Fibroblast of villous mesenchyme (primary cell): ENCODE measurements at places on chromosomes 6 and 20. TPM values are rescaled to one million over a fixed set of nuclear protein-coding genes. Genes with fewer than 3 reads are reported as not detected.

The PARD6B gene
- 1.6 and 6.5 TPM in 2 replicates for total RNA-seq

The LY6G5C gene
- total RNA-seq = 0.43 and 0.64 TPM in 2 replicates

The TMEM217 gene
- 2.9 and 3.5 TPM in 2 replicates for total RNA-seq

The MYLK4 gene
- total RNA-seq = 0.43 and 0.64 TPM in 2 replicates

The RHAG gene
- not detected in 2 replicates for total RNA-seq

The MICB gene
- total RNA-seq = 15.5 and 30.7 TPM in 2 replicates

The SLCO4A1 gene
- total RNA-seq = 0.97 and 3.0 TPM in 2 replicates

The PRL gene
- not detected in 2 replicates for total RNA-seq

The RBPJL gene
- total RNA-seq = not detected in 2 replicates

The SRMS gene
- not detected in 2 replicates for total RNA-seq

The C6orf132 gene
- 2.6 and 4.3 TPM in 2 replicates for total RNA-seq

The MGME1 gene
- 9.5 and 10.6 TPM in 2 replicates for total RNA-seq

The OPRL1 gene
- total RNA-seq = 1.6 and 1.7 TPM in 2 replicates

The GABRR2 gene
- total RNA-seq = under 0.01 and 0.32 TPM in 2 replicates

The KCNS1 gene
- 0.86 and 1.3 TPM in 2 replicates for total RNA-seq

The FOXA2 gene
- under 0.01 TPM in 1 of 2 replicates, not detected in the other for total RNA-seq

The LY6G6C gene
- not detected in 2 replicates for total RNA-seq

The TFAP2C gene
- total RNA-seq = 13.5 and 18.1 TPM in 2 replicates

The TRIM10 gene
- not detected in 2 replicates for total RNA-seq

The OVOL2 gene
- total RNA-seq = not detected in 2 replicates

The GTSF1L gene
- total RNA-seq = not detected in 2 replicates

The HLA-DMA gene
- 1.9 and 3.5 TPM in 2 replicates for total RNA-seq

The MRPL18 gene
- total RNA-seq = 97.3 and 107 TPM in 2 replicates

The SCAND1 gene
- 41.0 and 92.1 TPM in 2 replicates for total RNA-seq

The MC3R gene
- total RNA-seq = not detected in 2 replicates

The ANKRD6 gene
- total RNA-seq = 1.3 TPM in 2 replicates

The NKX2-2 gene
- total RNA-seq = not detected in 2 replicates

The FGD2 gene
- total RNA-seq = not detected in 2 replicates

The DEFB118 gene
- total RNA-seq = not detected in 2 replicates

The CRISP2 gene
- total RNA-seq = not detected in 2 replicates

The ABHD16B gene
- total RNA-seq = not detected in 2 replicates

The DHX35 gene
- 9.7 and 12.5 TPM in 2 replicates for total RNA-seq

The OR12D3 gene
- total RNA-seq = not detected in 2 replicates

The DNAH8 gene
- total RNA-seq = under 0.01 and 0.32 TPM in 2 replicates

The ADGRG6 gene
- 33.2 and 153 TPM in 2 replicates for total RNA-seq

The DEFB132 gene
- total RNA-seq = not detected in 2 replicates

The DEFB124 gene
- total RNA-seq = not detected in 2 replicates

The FAM217A gene
- not detected in 2 replicates for total RNA-seq

The PRR18 gene
- under 0.01 TPM in 1 of 2 replicates, not detected in the other for total RNA-seq

The KCNQ5 gene
- total RNA-seq = 0.86 and 0.97 TPM in 2 replicates

The TTPAL gene
- 16.1 and 22.9 TPM in 2 replicates for total RNA-seq

The NFS1 gene
- total RNA-seq = 37.0 and 40.6 TPM in 2 replicates

The NKX2-4 gene
- not detected in 2 replicates for total RNA-seq

The IL17A gene
- not detected in 2 replicates for total RNA-seq

The UNC5CL gene
- total RNA-seq = under 0.01 TPM in 2 replicates

The EGFL8 gene
- 0.97 and 2.6 TPM in 2 replicates for total RNA-seq

The DLK2 gene
- total RNA-seq = 0.64 and 1.7 TPM in 2 replicates

The TP53TG5 gene
- total RNA-seq = not detected in 2 replicates

The TRIM15 gene
- total RNA-seq = not detected in 2 replicates

The TAF4 gene
- 3.0 and 3.5 TPM in 2 replicates for total RNA-seq

The COL9A3 gene
- under 0.01 and 0.43 TPM in 2 replicates for total RNA-seq

The TBXT gene
- total RNA-seq = not detected in 2 replicates

The OXT gene
- not detected in 2 replicates for total RNA-seq

The FAM162B gene
- total RNA-seq = 3.9 and 10.3 TPM in 2 replicates

The BMP5 gene
- under 0.01 TPM in 1 of 2 replicates, not detected in the other for total RNA-seq

The SIM1 gene
- not detected in 2 replicates for total RNA-seq

The RIN2 gene
- total RNA-seq = 57.7 and 102 TPM in 2 replicates

The LYRM4 gene
- total RNA-seq = 9.0 and 13.4 TPM in 2 replicates

The ZSCAN23 gene
- 4.3 and 9.0 TPM in 2 replicates for total RNA-seq

The PLCB1 gene
- total RNA-seq = 19.0 and 35.4 TPM in 2 replicates
